ENCODE measurements at places on chromosomes 12 and 14.

DNA sequence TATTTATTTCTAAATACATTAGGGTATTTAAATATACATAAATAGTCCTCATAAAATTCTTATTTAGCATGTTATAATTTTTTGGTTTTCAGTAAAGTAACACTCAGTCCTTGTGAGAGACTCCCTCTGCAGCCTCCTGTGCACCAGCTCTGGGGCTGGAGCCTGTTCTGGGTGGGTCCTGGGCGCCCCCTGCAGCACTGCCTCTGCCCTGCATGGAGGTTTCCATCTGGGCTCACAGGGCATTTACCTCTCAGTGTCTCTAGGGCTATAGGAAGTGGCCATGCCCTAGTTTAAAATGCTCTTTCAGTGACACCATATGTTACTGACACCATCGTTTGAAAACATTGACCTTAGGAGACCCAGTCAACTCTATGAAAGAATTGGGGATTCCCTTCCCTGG lies 1155.2 kb downstream of the TMEM121 start:
- DNase-seq, result no peak

DNA sequence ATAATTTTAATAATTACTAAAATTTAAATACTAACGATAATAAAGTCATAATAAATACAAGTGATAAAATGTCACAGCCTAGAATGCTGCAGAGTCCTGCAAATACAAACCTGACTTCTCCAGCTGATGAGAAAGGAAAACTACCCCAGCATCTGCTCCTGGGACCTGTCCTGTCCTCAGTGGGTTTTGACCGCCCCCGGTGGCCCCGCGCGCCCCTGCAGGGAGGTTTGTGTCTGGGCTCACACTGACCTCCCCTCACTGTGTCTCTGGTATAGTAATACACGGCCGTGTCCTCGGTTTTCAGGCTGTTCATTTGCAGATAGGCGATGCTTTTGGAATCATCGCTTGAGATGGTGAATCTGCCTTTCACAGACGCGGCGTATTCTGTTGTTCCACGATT lies 1139.4 kb downstream of the TMEM121 start:
- no peak for DNase-seq

DNA sequence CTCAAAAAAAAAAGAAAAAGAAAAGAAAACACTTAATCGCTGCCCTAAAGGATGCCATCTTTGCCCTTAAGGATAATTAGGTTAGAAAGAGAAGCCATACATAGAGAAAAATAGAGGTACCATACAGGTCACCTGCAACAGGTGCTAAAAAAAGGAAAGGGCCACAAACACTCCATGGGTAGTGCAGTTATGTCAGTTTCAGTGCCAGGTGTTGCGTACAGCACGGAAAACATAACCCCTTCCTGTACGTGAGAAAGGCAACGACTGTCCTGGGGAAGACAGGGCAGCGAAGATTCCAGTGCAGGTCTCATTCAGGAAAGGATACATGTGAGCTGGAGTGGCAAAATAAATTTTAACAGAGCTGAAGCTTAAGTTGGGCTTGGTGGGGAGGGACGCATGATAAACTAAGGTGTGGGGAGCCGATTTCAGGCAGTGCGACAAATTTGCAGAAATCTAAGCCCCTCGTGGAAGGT lies 553 bp upstream of the DAZAP2 start:
- DNase-seq, result no peak

DNA sequence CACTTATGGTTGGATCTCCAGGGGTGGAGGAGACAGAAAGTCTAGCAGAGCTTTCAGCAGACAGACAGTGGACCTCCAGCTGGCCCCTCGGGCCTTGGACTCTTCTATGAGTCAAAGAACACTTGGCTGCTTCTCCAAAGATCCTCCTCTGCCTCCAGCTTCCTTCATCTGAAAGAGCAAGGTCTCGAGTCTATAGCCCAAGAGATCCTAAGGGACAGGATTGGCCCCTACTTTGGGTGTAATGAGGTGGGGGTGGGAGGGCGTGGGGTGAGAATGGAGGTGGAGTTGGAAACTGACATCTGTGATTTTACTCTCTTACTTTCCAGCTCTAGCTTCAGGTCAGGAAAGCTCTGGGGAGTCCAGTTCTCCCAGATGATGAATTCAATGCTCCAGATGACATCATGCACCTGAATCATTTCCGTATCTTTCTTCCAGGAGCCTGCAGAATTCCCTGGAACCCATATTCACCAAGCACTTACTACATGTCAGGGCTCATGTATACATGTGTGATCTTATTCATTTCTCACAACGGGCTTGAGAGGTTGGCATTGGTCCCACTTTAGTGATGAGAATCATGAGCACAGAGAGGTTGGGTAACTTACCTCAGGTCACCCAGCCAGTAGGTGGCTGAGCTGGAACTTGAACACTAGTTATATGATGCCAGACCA lies 10.2 kb upstream of the PGF start:
- DNase-seq, result no peak

GRCh38 chr12:54579258-54579657 lies 9.2 kb downstream of the PPP1R1A start:
- DNase-seq, result no peak

DNA sequence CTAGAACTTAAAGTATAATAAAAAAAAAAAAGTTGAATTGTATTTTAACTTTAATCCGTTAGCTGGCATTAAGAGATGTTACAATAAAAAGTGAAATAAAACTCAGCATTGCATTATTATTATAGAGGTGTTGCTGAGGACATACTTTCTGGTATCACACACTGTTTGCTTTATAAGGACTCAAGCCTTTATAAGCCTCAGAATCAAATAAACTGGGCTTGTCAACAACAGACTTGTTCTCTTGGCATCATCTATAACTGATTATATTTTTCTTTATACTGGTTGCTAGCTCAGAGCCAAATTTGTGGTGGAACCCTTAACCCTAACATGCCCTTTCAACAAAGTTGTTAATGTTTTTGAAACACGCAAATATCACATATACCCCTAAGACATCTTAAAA lies 62.3 kb downstream of the DDHD1 start:
- DNase-seq, result no peak

- DNase-seq, result no peak
Measured at GRCh38 chr12:66600903-66601302, 78.0 kb downstream of the GRIP1 start.

DNA sequence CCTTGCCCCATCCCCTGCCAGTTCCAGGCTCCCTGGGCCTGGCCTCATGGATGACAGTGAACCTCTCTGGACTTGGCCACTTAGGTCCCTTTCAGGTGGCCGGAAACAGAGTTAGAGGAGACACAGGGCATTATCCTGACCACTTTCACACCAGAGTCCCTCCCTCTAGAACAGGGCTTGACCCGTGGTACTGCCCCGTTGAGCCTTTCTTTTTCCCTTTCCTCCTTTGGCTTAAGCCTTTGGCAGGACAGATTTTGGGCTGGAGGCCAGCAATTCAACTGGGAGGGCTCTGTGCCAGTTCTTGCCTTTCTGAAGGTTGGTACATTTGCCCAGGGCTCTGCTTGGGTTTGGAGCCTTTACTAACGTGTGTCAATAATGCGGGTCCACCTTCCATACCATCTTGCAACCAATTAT lies 22.8 kb downstream of the TPCN1 start:
- DNase-seq, result no peak

DNA sequence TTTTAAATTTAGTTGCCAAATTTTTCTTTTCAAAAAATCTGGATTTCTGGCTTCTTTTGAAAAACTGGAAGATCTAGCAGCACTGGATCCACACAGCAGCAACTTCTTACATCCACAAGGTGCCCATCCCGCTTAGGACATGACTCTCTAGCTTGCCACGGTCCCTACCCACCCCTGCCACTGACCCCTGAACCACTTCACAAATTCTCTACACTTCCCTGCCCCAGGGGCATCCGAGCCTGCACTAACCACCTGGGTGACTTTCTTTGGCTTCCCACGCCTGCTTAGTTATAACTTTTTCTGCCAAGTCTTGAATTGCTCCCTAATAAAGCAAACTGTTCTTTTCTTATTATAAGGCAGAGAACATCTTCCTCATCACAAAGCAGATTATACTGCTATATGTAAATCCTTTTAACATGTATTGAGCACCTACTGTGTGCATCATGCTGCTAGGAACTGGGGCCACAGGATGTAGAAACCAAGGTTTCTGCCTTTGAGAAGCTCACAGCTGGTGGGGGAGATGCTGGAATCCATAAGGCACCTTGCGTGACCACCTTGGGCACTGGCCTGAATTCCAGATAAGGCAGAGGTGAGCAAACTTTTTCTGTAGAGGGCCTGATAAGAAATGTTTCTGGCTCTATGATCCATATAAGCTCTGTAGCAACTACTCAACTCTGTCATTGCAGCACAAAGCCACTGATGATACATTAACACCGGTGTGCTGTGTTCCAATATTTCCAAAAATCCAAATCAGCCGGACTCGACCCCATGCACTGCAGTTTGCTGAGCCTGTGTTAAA lies 59.8 kb downstream of the ACTN1 start:
- DNase-seq, result no peak

DNA sequence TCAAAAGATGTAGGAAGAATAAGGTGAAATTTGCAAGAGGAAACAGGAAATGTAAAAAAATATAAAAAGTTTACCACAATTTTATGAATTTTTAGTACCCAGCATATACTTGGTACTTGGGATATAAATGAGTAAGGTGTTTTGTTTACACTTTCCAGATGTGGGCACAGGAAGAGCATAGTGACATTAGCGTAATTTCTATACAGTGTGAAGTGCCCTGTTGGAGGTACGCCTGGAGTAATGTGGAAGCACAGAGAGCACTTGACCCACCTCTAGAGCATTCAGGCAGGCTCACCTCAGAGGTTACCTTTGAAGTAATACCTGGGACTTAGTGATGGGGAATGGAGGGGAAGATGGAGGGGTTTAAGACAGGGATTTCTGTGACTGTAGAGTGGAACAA lies 89.5 kb downstream of the AEBP2 start:
- DNase-seq, result no peak

- peak; percentile 26 for DNase-seq
Measured at GRCh38 chr12:57491393-57492280, 3.8 kb downstream of the MARS1 start.

GRCh38 chr14:62357362-62357761 lies 595.1 kb downstream of the SNAPC1 start:
- no peak for DNase-seq

GRCh38 chr12:51524386-51524901 lies 66.6 kb upstream of the SCN8A start:
- no peak for DNase-seq

DNA sequence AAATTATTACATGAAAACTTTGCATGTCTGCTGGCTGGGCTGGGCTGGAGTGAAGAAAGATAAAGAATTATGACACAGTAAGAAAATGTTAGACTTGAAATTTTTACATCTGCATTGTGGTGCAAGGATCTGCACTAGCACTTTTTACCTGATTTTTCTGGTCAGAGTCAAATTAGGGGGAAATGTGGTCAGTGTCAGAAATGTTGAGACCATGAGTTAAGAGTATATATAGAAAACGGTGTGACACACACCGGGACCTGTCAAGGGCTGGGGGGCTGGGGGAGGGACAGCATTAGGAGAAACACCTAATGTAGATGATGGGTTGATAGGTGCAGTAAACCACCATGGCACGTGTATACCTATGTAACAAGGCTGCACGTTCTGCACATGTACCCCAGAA lies 90.3 kb downstream of the IGF1 start:
- no peak for DNase-seq

DNA sequence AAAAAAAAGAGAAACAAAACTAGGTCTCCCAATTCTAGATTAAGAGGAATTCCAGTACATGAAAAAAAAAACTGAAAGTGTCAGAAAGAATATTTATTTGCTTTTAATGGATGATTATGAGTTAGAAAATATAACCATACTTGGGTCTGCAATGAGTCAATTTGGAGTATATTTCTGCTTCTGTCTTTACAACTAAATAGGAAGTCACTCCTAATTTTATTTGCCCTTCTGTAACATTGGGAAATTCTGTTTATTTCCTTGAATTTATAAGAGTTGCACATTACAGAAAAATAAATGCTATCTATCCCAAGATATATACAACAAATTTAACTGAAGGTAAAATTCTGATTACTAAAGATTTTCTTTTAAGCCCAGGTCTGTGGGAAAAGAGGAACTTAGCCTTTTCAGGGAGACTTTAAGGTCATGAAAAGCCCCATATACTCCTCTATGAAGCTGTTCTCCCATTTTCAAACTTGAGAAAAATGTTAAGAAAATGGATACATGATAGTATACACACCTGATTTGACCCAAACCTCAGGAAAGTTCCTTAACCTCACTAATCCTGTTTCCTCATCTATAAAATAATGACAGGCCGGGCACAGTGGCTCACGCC lies 7.2 kb downstream of the SINHCAF start:
- DNase-seq, result no peak

GRCh38 chr14:105682956-105683570 lies 156.7 kb downstream of the TMEM121 start:
- DNase-seq, result no peak

GRCh38 chr14:106120101-106120500 lies 593.7 kb downstream of the TMEM121 start:
- DNase-seq, result no peak

- DNase-seq, result no peak
Measured at GRCh38 chr14:101495827-101496775, 65.2 kb upstream of the DIO3 start.

- DNase-seq, result no peak
Measured at GRCh38 chr12:63929426-63929825, 84.9 kb downstream of the SRGAP1 start.

GRCh38 chr14:100710391-100710790 lies 16.3 kb upstream of the DLK1 start:
- DNase-seq, result no peak

DNA sequence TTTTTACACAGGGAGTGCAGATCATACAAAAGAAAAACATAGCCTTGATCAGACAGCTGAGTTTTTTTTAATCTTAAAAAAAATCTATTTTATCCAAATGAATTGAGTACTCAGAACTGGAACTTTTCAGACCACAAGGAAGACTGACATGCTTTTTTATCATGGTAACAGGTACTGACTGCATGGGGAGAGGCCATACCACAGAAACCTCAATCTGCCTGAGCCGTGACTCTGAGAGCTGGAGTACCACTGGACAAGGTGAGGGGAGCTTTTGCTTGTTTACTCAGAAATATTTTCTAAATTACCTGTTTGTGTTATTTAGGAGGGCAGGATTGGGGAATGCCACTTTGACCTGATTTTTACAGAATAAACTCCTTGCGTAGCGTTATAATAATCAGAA lies 143.9 kb downstream of the ALX1 start:
- DNase-seq, result no peak

DNA sequence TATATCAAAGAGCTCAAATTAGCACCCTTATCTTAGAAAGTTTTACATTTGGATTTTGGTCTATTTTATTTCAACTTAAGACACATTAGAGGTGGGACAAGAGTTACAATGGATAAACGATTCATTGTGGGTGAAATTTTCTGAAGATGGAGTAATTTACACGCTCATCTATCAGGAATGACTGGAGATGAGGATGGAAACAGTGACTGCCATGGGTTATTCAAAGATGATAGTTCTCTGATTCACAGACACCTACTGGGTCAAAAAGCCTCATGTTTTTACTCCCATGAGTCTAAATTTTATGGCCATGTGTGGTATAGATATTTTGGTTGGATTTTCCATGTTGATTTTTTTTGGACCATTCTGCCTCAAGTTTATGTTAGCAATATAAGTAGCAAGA lies 22.1 kb downstream of the SAMD4A start:
- no peak for DNase-seq

- no peak for DNase-seq
Measured at GRCh38 chr12:65665817-65666216, 158.5 kb upstream of the HMGA2 start.

GRCh38 chr12:51056242-51056641 lies 8.1 kb downstream of the LETMD1 start:
- no peak for DNase-seq

All from naive thymus-derived CD4-positive, alpha-beta T cell (primary cell).